ENCODE measurements at places on chromosomes 12 and 14. TPM values are rescaled to one million over a fixed set of nuclear protein-coding genes. Genes with fewer than 3 reads are reported as not detected.
A peak's percentile ranks its signal among the peaks of the same experiment; 100 is the strongest.

EFCAB11 gene
- total RNA-seq: 9.9 TPM

IKZF4 gene
- 16.2 TPM for total RNA-seq

KRT76 gene
- not detected for total RNA-seq

CPSF2 gene
- total RNA-seq: 58.9 TPM

C1S gene
- 46.7 TPM for total RNA-seq

CSAD gene
- total RNA-seq: 125 TPM

LRRC10 gene
- total RNA-seq: not detected

USP30 gene
- total RNA-seq: 27.3 TPM

KRT6C gene
- not detected for total RNA-seq

TAS2R42 gene
- not detected for total RNA-seq

SERPINA10 gene
- total RNA-seq: not detected

GPD1 gene
- total RNA-seq: 1.1 TPM

PTPN6 gene
- 21.6 TPM for total RNA-seq

AGAP2 gene
- 2.8 TPM for total RNA-seq

ART4 gene
- 2.3 TPM for total RNA-seq

SRGAP1 gene
- total RNA-seq: 9.6 TPM

NUP107 gene
- total RNA-seq: 85.8 TPM

DNA sequence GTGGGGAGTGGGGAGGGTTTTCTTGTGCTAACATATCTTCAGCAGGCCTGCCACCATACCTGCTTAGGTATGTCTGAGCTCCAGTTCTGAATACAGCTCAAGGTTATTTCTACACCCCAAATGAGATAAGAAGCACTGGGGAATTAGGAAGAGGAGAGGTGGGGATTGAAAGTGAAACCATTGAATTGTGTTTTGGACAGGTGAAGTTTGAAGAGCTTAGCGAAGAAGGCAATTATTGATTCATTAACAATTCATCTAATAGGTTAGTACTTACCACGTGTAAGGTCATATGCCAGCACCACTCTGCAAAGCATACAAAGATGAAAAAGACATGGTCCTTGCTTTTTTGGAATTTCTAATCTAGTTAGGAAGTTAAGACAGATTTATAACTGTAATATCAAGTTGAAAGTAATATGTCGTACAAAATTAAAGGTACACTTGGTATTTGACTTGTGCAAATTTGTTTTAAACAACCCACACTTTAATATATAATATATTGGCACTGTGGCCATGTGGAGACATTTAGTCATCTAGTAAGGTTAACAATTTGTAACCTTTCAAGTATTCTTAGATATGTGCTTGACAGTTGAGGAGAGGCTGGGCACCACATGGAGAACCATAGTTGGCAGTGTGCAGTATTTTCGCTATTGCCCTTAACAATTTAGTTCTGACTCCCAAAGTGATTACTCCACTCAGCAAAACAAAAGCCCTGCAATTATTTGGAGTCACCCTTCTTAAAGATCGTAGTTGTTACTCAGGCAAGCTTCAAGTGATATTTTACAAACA is 3.6 kb downstream of the SMCO3 start:
- no peak for DNase-seq

DNA sequence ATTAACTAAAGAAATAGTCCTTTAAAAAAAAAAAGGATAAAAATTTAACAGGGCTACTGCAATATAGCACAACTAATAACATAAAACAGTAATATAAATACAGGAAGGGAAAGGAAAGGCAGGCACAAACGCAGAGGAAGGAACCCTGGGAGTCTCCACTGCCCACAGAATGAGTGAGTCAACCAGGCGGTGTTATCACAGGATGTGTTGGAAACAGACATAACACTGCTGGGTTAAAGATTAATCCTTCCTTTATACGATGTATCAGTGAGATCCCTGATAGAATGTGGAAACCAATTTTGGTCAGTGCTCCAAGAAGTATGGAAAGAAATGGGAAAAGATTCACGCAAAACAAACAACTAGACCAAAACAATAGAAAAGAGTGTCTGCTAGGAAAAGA is 47.9 kb downstream of the FGD6 start:
- no peak for DNase-seq

GRCh38 chr12:128353301-128353700 is 86.3 kb downstream of the TMEM132C start:
- no peak for DNase-seq

DNA sequence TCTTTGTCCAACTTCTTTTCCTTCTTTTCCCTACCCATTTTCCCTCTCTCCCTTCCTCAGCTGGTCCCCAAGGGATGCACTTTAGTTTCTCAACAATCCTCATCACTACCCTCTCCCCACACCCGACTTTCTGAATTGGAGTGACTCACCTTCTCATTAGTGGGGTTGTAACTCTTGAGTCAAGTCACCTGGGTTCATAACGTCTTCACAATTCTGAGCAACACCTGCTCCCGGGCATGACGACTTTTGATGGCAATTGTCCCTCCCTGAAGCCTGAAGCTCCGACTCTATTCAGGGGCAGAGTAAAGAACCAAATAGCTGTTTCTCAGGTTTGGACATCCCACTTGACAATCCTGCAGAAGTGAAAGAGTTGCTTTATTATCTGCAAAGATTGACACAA is 82.7 kb upstream of the OTX2 start:
- no peak for DNase-seq

DNA sequence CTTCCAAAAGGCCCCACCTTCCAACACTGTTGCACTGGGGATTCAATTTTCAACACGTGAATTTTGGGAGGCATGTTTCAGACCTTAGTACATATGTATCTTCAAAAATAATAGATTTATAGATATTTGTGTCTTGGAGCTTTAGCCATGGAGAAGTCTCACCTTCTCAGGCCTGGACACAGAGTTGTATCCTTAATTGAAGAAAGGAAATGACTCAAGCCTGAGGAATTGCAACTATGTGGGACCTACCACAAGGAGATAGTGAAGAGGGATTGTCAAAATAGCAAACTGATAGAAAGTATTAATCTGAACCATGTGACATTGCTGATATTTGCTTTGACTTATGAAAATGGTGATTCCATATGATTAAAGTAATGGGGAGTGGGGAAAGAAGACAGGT is 89.8 kb downstream of the ACSS3 start:
- no peak for DNase-seq

GRCh38 chr12:65229441-65229840 is 49.0 kb upstream of the MSRB3 start:
- no peak for DNase-seq

DNA sequence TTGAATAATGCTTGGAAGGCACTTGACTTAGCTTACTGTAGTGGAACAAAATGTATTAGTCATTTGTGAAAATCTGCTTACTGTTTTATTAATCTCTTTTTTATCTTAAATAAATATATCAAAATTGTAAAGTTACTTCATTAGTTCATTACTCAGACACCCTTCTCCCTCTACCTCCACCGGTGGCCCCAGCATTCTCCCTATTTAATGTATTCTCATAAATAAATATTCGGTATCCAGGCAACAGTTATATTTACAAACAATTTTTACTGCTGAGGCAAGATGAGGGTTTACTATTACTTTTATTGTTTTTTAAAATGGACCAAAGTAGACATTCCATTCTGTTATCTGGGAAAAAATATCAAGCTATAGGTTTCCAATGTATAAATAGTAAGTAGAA is 19.6 kb upstream of the ALX1 start:
- DNase-seq: no peak

GRCh38 chr12:131104463-131105350 is 151.0 kb downstream of the ADGRD1 start:
- DNase-seq: peak; percentile 83

GRCh38 chr14:42626986-42627385 is 1020.3 kb downstream of the LRFN5 start:
- no peak for DNase-seq

GRCh38 chr12:96236221-96236822 is 42.1 kb downstream of the ELK3 start:
- no peak for DNase-seq

DNA sequence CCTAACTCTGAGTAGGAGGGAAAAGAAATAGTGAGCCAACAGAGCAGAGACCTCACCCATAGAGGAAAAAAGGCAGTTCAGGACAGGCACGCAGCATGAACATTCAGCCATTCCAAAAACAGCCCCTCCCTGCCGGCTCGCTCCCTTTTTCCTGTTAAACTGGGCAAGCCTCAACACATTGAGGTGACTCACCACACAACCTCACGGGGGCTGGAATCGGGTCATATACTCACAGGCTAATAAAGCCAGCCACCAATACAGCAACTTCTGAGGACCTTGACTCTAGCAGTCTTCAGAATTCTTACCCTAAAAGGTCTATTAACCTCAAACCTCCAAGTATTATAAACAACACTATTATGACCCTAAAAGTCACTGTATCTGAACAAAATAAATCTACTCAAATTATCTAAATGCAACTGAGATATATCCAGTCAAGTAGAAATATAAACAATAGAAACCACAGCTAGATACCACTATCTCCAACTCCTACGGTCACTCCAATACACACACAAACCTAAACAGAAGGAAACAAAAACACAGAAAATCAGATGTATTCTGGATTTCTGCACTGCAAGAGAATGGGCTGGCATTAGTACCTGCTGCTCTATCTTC is 6.3 kb downstream of the YBX3 start:
- no peak for DNase-seq

DNA sequence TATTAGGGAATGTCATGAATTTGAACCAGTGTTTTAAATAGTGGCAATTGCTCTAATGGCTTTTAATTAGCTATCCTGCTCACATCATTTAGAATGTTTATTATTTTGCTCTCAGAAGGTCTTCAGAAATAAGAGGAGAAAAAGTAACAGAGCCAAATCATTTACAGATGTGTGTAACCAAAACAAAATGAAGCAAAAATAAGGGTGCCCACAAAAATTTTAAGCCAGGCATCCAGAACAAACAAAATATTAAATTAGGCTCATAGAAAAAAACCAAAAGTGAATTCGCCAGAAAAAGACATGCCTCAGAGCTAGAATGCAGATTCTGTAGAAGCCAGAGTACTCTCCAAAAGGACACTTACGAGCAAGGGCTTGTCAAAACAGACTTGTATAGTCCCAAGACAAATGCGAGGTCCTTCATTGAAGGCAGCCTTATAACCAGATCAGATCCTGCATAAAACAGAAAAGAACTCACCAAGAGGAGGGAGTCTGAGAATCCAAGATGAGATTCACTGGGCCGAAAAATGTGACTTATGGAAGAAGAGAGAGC is 20.2 kb upstream of the SERPINA1 start:
- no peak for DNase-seq

GRCh38 chr14:72744416-72745120 is 149.3 kb downstream of the DPF3 start:
- DNase-seq: no peak

GRCh38 chr12:14993537-14994266 is 20.9 kb downstream of the PDE6H start:
- DNase-seq: no peak

DNA sequence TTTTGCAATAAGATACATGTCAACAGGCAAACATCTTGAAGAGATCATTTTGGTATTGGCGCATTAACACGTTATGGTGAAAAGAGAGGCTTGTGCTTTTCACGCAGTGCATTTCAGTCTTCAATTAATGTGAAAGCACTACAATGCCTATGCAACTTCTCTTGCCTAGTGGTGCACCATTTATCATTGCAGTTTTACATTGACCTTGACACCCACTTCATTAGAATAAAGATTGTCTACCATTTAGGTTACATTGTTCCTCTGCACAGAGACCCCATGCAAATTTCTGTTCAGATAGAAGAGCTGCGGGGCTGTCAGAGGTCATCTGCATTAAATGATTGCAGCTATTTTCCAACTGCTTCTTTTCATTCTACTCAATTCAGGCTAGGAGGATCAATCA is 212.2 kb upstream of the NPAS3 start:
- no peak for DNase-seq

DNA sequence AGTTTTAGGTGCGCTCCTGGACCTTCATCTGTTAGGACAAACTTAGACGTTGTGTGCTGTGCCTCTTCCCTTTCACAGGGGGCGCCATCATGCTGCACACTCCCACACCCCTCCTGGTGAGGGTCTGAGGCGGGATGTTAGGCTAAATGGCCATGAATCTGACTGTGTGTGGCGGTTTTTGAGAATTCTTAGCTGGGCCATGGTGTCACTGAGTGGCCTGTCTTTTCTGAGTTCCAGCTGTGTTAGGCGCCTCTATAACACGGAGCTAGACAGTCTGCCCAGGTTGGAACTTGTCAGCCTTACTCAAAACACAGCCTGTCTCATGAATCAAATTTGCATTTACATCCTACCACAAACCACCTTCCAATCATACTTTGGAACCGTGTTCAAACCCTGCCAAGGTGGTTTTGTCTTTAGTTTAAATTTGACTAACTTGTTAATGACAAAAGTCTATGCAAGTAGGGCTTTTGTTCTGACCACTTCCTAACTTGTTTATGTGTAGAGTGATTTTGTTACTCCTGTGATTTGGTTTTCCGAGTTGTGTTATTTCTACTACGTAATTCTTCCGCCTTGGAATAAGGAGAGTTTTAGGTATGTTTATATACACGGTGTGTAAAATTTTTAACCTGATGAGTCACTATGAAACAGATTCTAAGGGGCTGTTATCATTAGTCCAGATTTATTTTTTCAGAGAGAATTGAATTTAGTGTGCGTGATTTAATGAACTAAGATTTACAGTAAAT is 19.6 kb downstream of the ACVR1B start:
- DNase-seq: no peak

GRCh38 chr14:101256266-101256665 is 305.0 kb upstream of the DIO3 start:
- no peak for DNase-seq

DNA sequence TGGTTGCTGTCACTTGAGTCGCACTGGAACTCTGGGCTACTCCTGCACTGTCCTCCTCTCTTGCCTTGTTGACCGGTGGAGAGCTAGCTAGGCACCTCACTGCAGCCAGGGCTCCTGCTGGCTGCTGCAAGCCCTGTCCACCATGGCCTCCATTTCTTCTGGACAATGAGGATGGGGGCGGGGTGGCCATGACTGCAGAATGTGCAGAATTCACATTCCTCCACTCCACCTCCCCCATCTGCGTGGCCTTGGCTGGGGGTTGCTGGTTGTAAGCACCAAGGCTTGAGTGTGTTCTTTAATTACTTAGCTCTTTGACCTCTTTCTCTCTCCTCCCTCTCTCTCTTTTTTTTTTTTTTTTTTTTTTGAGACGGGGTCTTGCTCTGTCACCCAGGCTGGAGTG is 248.5 kb downstream of the PCNX1 start:
- DNase-seq: no peak

GRCh38 chr12:15222219-15222618 is 1.0 kb upstream of the RERG start:
- no peak for DNase-seq

GRCh38 chr14:45284802-45285201 is 31.8 kb upstream of the MIS18BP1 start:
- DNase-seq: no peak

GRCh38 chr14:68976160-68977067 is 2.7 kb downstream of the ACTN1 start:
- DNase-seq: no peak

- DNase-seq: no peak
These were observed 45.5 kb downstream of the NELL2 start for GRCh38 chr12:44830566-44831055.

DNA sequence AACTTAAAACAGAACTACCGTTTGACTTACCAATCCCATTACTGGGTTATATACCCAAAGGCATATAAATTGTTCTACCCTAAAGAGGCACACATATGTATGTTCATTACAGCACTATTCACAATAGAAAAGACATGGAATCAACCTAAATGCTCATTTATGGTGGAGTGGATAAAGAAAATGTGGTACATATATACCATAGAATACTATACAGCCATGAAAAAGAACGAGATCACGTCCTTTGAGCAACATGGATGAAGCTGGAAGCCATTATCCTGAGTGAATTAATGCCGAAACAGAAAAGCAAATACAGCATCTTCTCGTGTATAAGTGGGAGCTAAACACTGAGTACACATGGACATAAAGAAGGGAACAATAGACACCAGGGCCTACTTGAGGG is 31.8 kb downstream of the TMEM229B start:
- DNase-seq: no peak
